Muscle of arm (tissue), 14 donors: ENCODE measurements at places on chromosomes 3 and 15. TPM values are rescaled to one million over a fixed set of nuclear protein-coding genes. Genes with fewer than 3 reads are reported as not detected.

The SHC4 gene
- polyA plus RNA-seq = 3.2 TPM

- no peak for DNase-seq
These were observed 166.0 kb downstream of the MCTP2 start for GRCh38 chr15:94397337-94397736.

The STRC gene
- 1.1 TPM for polyA plus RNA-seq

The GUCA1C gene
- not detected for polyA plus RNA-seq

The CHRFAM7A gene
- 1.2 TPM for polyA plus RNA-seq

- peak; percentile 14 for DNase-seq
These were observed 120.8 kb upstream of the CCNL1 start for GRCh38 chr3:157280786-157281185.
